ENCODE measurements at places on chromosomes 11 and 22.
A peak's percentile ranks its signal among the peaks of the same experiment; 100 is the strongest.

- DNase-seq, result no peak
These were observed 456 bp upstream of the SPI1 start for GRCh38 chr11:47378836-47379170.

DNA sequence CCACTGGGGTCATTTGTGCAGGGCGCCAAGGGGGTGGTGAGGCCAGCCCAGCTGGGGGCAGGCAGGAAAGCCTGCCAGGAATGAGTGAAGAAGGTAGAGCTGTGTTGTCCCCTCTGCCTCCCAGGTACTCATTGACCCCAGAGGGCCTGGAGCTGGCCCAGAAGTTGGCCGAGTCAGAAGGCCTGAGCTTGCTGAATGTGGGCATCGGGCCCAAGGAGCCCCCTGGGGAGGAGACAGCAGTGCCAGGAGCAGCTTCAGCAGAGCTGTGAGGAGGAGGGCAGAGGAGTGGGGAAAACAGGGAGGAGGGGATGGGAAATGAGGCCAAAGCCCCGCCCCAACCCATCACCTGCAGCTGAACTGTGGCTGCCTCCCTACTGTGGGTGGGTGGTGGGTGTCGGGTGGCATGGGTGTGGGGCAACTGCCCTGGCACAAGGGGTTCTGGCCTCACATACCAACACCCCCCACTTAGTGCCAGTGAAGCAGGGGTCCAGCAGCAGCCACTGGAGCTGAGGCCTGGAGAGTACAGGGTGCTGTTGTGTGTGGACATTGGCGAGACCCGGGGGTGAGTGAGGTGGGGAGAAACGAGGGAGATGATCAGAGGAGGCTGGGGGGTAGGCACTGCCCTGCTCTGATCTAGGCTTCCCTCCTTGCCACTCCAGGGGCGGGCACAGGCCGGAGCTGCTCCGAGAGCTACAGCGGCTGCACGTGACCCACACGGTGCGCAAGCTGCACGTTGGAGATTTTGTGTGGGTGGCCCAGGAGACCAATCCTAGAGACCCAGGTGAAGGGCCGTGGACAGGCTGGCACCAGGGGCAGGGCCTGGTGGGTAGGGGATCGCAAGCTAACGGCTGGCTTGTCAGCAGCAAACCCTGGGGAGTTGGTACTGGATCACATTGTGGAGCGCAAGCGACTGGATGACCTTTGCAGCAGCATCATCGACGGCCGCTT is 3.0 kb downstream of the MUS81 start:
- DNase-seq, result no peak

GRCh38 chr22:17501679-17502285 is 61.5 kb upstream of the SLC25A18 start:
- DNase-seq, result peak; percentile 71

- no peak for DNase-seq
These were observed 52.8 kb upstream of the TENM4 start for GRCh38 chr11:79493555-79494171.

DNA sequence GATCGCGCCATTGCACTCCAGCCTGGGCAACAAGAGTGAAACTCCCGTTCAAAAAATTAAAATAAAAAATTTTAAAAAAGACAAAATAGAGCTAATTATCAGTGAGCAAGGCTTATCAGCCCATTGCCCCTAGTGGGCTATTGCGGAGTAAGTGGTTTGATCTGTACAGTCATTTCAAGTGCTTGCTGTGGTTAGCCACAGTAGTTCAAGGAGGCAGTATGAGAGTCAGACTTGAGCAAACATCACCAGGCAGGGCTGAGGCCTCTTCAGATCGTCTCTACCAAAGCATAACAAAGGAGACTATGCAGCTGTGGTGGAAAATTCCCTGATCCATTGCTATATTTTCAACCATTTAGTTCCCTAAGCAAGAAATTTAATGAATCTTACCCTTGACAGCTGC is 4.3 kb upstream of the SBF2 start:
- DNase-seq, result no peak

DNA sequence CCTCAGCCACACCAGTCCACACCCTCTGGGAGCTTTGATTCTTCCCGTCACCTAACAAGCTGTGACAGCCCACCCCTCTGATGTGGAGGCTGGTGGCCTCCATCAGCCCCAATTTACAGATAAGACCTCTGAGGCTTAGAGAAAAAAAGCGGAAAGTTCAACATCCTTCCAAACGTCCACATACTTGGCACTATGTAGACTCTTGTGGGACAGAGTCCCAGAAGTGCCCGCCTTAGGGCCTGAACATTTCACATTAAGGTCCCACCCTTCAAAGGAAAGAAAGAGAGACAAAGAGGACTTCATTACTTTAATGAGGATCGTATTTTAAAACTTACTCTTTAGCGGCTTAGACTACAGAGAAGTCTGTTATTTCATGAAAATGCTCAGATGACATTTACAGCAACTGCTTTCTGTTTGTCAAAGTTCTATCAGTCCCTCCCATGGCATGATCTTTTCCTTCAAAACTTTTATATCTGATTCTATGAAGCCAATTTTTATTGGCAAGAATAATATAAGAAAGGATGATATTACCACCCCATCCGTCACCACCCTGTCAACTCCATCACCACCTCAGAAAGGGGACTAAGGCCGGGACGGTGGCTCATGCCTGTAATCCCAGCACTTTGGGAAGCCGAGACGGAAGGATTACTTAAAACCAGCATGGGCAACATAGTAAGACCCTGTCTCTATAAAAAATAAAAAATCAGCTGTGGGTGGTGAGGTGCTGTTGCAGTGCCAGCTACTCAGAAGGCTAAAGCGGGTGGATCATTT is 15.7 kb upstream of the SCGB1A1 start:
- DNase-seq, result no peak

DNA sequence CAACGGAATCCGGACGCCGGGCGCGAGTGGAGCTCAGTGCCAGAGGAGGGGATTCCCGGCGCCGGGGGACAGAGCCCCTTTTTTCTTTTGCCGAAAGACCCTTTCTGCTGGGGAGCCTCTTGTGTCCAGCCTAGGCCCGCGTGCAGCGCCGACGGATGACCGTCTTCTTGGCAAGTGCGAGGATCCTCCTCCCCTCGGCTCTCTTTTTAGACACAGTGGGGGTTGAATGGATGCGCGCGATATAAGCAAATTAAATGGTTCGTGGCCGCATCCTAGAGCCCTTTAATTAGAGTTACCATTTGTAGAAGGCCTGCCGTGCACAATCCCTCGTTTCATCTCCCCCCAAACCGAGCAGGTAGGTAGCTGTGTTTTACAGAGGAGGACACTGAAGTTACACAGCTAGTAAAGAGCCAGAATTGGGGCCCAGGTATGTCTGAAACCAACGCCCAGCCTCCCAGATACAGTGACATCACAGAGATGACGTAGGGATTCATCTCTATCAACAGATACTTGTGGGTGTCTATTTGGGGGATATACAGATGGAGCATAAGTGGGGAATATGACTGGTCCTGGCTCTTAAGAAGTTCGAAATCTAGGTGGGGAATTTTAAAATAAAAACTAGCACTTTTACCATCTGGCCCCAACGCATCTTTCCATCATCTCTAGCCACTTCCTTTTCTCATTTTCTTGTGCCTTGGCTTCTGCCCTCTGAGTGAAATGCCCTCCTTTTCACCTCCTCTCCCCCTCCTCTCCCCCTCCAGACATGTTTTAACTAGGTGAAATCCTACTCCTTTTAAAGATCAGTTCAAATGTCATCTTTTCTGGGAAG is 875 bp downstream of the TCP11L1 start:
- no peak for DNase-seq

DNA sequence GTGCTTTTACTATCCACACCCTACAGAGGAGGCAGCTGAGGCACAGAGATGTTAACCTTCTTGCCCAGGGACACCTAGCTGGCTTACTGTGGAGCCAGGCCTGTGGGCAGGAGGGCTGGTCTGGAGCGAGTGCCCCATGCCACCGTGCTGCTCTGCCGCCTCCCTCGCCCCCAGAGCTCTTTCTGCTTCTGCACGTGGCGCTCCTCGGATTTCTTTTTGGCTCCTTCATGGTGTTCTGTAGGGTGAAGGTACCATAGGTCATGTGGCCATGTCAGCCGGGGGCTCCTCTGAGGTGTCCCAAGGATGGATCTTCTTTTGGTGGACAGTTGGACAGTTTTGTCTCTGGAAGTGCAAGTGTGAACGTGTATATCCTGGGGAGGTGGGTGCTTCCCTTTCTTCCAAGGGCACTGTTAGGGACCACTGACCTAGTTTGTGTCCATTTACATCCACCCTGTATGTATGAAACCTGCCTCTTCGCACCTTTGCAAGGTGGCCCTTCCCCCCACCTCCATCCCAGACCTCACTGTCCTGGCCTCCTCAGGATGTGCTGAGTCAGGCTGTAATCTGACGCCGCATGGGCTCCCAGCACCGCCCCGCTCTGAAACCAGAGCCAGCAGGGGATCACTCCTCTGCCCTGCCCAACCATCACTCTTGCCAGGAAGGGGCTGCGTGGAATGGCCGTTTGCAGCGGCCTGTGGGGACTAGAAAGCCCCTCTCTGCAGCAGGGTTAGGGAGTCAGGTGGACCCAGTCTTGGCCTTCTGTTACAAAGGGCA is 31.7 kb downstream of the POLR3H start:
- no peak for DNase-seq

DNA sequence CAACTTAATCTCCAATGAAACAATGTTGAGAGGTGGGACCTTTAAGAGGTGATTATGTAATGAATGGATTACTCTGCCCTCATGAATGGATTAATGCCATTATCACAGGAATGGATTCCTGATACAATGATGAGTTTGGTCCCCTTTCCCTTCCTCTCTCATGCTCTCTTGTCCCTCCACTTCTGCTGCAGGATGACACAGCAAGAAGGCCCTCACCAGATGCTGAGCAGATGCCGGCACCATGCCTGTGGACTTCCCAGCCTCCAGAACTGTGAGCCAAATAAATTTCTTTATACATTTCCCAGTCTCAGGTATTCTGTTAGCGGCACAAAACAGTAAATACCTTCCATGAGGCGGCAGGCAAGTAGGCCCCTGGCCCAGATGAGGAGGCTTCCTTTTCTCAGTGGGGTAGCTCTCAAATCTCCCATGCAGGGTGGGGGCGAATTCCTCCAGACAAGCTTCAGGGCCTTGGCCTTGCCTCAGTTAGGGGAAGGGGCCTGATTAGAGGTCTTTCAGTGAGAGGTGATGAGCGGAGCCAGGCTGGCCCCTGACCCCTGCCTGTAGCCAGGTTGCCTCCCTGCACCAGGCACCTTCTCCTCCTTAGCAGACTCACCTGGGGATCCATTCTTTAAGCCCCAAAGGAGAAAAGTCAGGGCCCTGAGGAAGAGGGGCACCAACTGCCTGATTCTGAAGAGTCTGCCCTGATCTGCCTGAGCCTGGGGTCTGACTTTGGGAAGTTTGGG is 86.0 kb downstream of the RRM1 start:
- DNase-seq, result no peak

GRCh38 chr11:27882066-27882697 is 181.9 kb upstream of the BDNF start:
- DNase-seq, result no peak

- no peak for DNase-seq
These were observed 63.6 kb upstream of the TIMP3 start for GRCh38 chr22:32737811-32738497.

GRCh38 chr22:47146941-47147340 is 384.5 kb downstream of the TBC1D22A start:
- DNase-seq, result no peak

DNA sequence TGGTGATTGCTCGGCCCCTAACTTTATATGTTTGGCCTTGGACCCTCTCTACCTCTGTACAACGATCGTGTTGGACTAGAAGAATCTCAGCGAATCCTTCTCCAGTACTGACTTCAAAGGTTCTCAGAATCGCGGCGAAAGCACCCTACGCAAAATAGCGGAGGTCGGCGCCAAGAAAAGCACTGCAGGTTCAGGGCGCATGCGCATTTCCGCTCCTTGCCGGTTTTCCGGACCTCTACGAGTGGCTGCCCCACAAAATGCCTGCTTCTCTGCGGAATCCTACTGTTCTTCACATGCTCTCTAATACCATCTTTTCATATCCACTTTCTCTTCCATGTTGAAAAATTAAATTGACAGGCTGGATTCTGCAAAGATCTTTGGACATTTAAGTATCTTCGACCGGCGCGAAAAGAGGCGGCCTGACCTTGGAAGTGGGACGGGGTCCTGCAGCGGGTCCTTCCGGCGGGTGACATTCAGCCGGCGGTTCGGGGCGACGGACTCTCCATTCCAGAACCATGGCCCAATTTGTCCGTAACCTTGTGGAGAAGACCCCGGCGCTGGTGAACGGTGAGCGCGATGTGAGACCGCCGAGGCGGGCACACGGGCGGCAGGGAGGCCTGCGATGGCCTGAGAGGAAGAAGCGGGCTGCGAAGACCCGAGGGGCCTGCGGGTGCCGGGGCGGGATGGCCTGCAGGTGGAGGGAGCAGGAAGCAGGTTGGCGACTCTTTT is at the start of gene ATP5MG:
Gene ATP5MG (plus strand): TSS at position 456 of the 729 bp plus-strand sequence. CDS start 60 bp downstream, at position 516.
- peak; percentile 55 for DNase-seq

DNA sequence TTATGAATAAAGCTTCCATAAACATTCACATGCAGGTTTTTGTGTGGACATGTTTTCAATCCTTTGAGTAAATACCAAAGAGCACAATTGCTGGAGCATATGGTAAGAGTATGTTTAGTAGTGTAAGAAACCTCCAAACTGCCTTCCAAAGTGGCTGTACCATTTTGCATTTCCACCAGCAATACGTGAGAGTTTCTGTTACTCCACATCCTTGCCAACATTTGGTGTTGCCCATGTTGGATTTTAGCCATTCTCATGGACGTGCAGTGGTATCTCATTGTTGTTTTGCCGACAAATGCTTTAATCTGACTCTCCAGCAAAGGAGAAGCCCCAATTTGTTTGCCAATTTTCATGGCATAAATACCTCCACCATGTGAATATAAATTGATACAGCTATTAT is 103.9 kb upstream of the TMEM45B start:
- no peak for DNase-seq

- no peak for DNase-seq
These were observed 4.2 kb downstream of the HEPN1 start for GRCh38 chr11:124923296-124923695.

GRCh38 chr11:117070016-117070415 is 28.2 kb downstream of the SIK3 start:
- DNase-seq, result no peak

GRCh38 chr22:33357981-33358399 is 299.8 kb upstream of the SYN3 start:
- peak; percentile 95 for DNase-seq
